Neuronal stem cell (in vitro differentiated cells): ENCODE measurements at places on chromosomes 6 and 20.
A peak's percentile ranks its signal among the peaks of the same experiment; 100 is the strongest.

DNA sequence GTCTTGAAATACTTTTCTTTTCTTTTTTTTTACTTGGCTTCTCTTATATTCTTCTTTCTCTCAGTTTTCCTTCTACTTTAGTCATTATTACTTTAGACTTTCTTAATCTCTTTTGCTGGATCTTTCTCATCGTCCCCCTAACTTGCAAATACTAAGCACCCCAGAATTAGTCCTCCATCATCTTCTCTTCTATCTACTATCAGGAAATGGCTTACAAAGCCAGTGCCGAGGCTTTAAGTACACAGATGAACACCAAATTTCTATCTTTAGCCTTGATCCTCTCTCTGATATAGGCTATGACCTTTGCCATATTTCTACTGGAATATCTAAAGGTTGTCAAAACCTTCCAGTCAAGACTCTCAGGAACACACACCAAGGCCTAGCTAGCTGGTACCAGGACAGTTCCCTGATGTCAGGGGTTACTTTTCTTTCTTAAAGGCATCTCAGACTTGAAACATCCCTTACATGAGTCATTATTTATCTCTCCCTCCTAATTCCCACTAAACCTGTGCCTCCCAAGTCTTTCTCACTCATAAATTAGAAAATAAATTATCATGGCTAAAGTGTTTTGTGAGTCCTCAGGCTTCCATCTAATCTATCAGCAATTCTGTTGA lies 278.6 kb upstream of the TCF21 start:
- H3K27ac ChIP-seq, result no peak overlapping the region
- no peak overlapping the region for H3K4me3 ChIP-seq
- no peaks in the 10 kb centered on the region for H3K36me3 ChIP-seq
- peaks cover 4% of the 10 kb centered on the region for H3K4me1 ChIP-seq

DNA sequence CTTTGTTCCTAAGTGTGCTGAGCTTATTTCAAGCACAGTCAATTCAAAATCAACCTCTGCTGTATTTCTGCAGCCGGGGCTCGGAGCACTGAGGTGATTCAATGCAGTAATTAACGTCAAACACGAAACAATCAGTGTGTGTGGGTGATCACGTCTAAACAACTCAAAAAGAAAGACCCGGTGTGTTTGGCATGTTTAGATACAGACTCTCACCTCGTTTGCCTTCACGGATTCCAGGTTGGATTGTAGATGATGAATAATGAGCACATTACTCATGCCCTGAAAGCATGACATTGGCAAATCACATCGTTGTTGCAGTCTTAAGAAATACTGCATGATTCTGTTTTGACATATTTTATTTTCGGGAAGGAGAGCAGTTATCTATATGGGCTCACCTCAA lies 231.0 kb downstream of the QKI start:
- no peaks in the 10 kb centered on the region for H3K27me3 ChIP-seq
- H3K36me3 ChIP-seq, result no peaks in the 10 kb centered on the region
- H3K4me3 ChIP-seq, result no peak overlapping the region
- H3K4me1 ChIP-seq, result peaks cover 2% of the 10 kb centered on the region
- no peak for DNase-seq

- no peaks in the 10 kb centered on the region for H3K4me1 ChIP-seq
- no peaks in the 10 kb centered on the region for H3K36me3 ChIP-seq
- no peak overlapping the region for H3K27ac ChIP-seq
- DNase-seq, result no peak
Observed at GRCh38 chr6:38577492-38577891, 62.2 kb downstream of the BTBD9 start.

GRCh38 chr20:53490620-53491019 lies 103.0 kb downstream of the ZNF217 start:
- no peak overlapping the region for H3K4me3 ChIP-seq
- no peaks in the 10 kb centered on the region for H3K36me3 ChIP-seq
- H3K27ac ChIP-seq, result no peak overlapping the region

DNA sequence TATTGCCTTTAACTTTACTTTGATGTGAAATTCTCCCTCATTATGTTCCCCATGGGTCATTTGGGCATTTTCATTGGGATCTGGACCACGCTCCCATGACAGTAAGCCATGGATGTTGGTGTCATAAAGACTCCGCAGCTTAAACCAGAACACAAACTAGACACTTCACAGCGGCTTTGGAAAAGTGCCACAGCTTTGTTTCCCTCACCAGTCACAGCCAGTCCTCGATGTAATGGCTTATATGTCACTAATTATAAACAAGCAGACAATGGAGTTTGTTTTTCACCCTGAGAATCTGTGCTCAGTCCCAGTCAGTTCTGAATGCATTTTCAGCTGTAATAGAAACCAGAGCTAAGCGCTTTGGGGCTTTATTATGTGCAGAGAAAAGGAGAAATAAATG lies 23.2 kb upstream of the DAAM2 start:
- no peak overlapping the region for H3K27ac ChIP-seq
- H3K4me1 ChIP-seq, result no peaks in the 10 kb centered on the region
- DNase-seq, result no peak
- no peak overlapping the region for H3K4me3 ChIP-seq
- H3K27me3 ChIP-seq, result no peaks in the 10 kb centered on the region

DNA sequence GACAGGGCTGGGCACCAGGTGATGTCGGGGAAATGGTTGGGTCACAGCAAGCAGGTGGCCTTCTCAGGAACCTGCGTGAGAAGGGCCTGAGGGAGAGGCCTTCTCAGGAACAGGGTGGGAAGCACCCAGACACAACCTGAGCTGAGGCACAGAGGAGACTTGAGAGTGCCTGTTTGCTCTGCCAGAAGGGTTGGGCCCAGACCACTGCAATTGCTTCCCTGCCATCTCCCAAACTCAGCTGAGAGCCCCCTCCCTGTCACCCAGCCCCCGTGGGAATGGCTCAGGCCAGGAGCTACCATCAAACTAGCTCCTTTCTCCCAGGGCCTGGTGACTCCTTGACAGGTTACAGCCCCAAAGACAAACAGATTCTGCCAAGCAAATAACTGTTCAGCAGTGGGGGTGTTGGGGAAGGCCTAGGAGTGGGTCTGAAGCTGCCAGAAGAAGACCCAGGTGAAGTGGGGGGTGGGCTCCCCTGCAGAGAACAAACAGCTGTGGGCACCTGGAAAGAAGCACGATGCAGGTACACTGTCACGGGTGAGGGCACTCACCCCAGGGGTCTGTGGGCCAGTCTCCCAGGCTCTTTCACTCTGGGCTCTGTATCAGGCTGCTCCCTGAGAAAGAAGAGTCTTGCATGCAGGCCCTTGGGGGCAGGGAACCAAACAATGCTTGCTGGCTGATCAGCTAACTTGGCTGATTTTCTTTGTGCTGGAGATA lies 30.4 kb upstream of the SPDEF start:
- peaks cover 8% of the 10 kb centered on the region for H3K36me3 ChIP-seq
- H3K27ac ChIP-seq, result no peak overlapping the region
- H3K4me3 ChIP-seq, result no peak overlapping the region
- peaks cover 14% of the 10 kb centered on the region for H3K4me1 ChIP-seq
- no peak for DNase-seq

DNA sequence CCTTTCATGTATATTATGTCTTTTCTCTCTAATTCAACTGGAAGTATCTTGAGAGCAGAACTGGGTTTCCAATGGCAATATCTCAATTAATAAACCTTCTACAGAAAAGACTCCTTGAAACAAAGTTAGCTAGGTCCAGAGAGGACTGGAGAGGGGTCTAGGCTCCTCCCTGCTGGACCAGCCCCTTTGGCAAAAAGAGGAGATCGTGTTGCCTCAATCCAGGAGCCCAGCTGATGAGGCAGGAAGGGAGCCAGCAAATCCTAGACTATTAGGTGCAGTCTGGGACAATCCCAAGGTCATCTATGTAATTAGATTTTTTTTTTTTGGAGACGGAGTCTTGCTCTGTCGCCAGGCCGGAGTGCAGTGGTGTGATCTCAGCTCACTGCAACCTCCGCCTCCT lies 21.9 kb downstream of the BCL2L1 start:
- H3K36me3 ChIP-seq, result no peaks in the 10 kb centered on the region
- H3K27ac ChIP-seq, result no peak overlapping the region
- no peak overlapping the region for H3K4me3 ChIP-seq
- DNase-seq, result no peak

DNA sequence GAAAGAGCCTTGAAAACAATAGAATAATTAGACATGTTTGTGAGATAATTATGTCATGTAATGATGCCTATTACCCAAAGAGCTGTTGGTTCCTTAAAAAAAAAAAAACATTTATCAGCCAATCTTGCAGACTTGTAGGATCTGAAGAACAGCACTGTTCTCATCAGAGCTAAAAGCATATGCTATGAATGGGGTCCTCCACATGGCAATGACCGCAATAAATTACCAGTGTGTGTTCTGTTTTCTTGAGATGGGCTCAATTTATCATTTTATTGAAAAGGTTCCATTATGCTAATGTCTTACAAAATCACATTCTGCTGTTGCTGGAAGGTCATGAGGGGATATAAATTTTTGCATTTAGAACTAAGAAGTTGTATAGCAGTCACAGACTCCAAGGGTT lies 484.7 kb downstream of the PRKN start:
- H3K27me3 ChIP-seq, result no peaks in the 10 kb centered on the region
- H3K4me3 ChIP-seq, result no peak overlapping the region
- DNase-seq, result no peak
- no peak overlapping the region for H3K27ac ChIP-seq
- H3K36me3 ChIP-seq, result no peaks in the 10 kb centered on the region
- peaks cover 2% of the 10 kb centered on the region for H3K4me1 ChIP-seq

- no peak for DNase-seq
- no peak overlapping the region for H3K27ac ChIP-seq
- H3K4me3 ChIP-seq, result no peak overlapping the region
- peaks cover 37% of the 10 kb centered on the region for H3K36me3 ChIP-seq
- no peaks in the 10 kb centered on the region for H3K4me1 ChIP-seq
- no peaks in the 10 kb centered on the region for H3K27me3 ChIP-seq
Observed at GRCh38 chr20:62055106-62055861, 10.4 kb downstream of the TAF4 start.

GRCh38 chr6:145067430-145067829 lies 667.9 kb downstream of the EPM2A start:
- no peak for DNase-seq
- no peaks in the 10 kb centered on the region for H3K36me3 ChIP-seq
- H3K4me3 ChIP-seq, result no peak overlapping the region
- H3K27ac ChIP-seq, result no peak overlapping the region
- no peaks in the 10 kb centered on the region for H3K4me1 ChIP-seq

DNA sequence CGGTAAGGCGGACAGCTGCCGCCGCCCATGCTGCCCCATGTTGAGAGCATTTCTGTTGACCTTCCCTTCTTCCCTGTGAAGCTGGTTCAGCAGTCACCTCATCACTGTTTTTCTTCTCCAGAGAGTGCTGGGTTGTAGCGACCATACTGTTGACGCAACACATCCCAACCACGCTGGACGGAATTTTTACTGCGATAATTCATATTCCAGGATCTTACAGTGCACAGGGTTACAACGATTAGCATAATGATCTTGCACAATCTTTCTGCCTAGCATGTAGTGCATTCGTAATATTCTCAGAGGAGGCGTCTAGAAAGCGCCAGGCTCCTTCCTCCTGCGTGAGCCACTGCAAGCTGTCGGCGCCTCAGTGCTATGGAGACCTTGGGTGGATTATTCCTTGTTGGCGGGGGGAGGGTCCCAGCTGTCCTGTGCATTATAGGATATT lies 137.0 kb downstream of the MTHFD1L start:
- no peaks in the 10 kb centered on the region for H3K36me3 ChIP-seq
- no peak for DNase-seq
- no peak overlapping the region for H3K27ac ChIP-seq
- no peaks in the 10 kb centered on the region for H3K27me3 ChIP-seq

- no peak overlapping the region for H3K27ac ChIP-seq
- H3K4me1 ChIP-seq, result peaks cover 20% of the 10 kb centered on the region
- no peak overlapping the region for H3K4me3 ChIP-seq
- no peak for DNase-seq
- no peaks in the 10 kb centered on the region for H3K27me3 ChIP-seq
Observed at GRCh38 chr6:165668951-165669350, 5.9 kb upstream of the PDE10A start.

GRCh38 chr6:36326356-36326995 lies 10.2 kb downstream of the BNIP5 start:
- no peak overlapping the region for H3K4me3 ChIP-seq
- peaks cover 8% of the 10 kb centered on the region for H3K27me3 ChIP-seq
- H3K4me1 ChIP-seq, result peaks cover 42% of the 10 kb centered on the region
- H3K36me3 ChIP-seq, result no peaks in the 10 kb centered on the region
- DNase-seq, result peak; percentile 26

- H3K4me3 ChIP-seq, result no peak overlapping the region
- H3K27me3 ChIP-seq, result peaks cover 69% of the 10 kb centered on the region
- no peak for DNase-seq
- no peaks in the 10 kb centered on the region for H3K36me3 ChIP-seq
Observed at GRCh38 chr20:21708738-21709534, 3.5 kb downstream of the PAX1 start.

DNA sequence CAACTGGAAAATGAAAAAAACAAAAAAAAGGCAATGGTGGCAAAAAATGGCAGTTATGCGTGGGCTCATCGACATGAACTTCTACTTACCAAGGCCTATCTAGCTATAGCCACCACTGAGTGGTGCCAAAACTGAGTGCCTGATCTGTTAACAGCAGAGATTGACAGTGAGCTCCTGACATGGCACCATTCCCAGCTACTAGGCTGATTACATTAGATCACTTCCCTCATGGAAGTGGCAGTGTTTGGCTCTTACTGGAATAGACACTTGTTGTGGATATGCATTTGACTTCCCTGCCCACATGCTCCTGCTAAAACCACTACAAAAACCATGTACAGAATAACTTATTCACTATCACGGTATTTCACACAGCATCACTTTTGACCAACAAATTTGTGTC lies 216.1 kb upstream of the SGK1 start:
- H3K27me3 ChIP-seq, result no peaks in the 10 kb centered on the region
- H3K4me3 ChIP-seq, result no peak overlapping the region
- no peak for DNase-seq
- no peaks in the 10 kb centered on the region for H3K4me1 ChIP-seq
- no peak overlapping the region for H3K27ac ChIP-seq

- DNase-seq, result no peak
- H3K27ac ChIP-seq, result no peak overlapping the region
- no peaks in the 10 kb centered on the region for H3K36me3 ChIP-seq
- H3K4me1 ChIP-seq, result no peaks in the 10 kb centered on the region
Observed at GRCh38 chr6:95169775-95170174, 407.6 kb upstream of the MANEA start.

DNA sequence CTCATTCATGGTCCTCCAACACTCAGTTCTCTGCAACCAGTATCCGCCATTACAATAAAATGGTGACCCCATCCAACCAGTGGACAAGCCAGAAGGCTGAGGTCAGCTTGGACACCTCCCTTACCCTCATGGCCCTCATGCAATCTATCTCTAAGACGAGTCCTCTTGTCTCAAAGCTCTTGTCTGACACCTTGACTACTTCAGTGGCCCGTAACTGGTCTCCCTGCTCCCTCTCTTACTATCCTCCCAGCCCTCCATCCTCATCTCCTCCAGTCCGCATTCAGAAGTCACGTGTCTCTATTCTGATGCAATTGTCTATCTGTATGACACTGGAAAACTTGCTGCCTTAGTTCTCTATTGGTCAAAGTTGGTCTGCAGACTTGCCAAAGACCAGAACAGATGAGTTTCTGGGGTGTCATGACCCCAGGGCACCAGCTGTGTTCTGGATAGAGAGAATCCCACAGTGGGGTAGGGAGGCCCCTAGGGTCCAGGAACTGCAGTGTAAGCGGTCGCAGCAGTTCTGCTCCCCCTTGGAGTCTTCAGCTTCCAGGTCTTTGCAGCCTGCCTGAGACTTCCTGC lies 59.6 kb upstream of the RNF24 start:
- H3K27ac ChIP-seq, result no peak overlapping the region
- H3K36me3 ChIP-seq, result no peaks in the 10 kb centered on the region
- H3K4me3 ChIP-seq, result no peak overlapping the region
- H3K4me1 ChIP-seq, result no peaks in the 10 kb centered on the region
- H3K27me3 ChIP-seq, result no peaks in the 10 kb centered on the region

GRCh38 chr6:163345931-163346330 lies 68.6 kb upstream of the QKI start:
- DNase-seq, result no peak
- no peaks in the 10 kb centered on the region for H3K36me3 ChIP-seq
- no peak overlapping the region for H3K4me3 ChIP-seq
